ENCODE measurements at places on chromosomes 6 and 20.

GRCh38 chr6:117958536-117958935 is 51.5 kb downstream of the SLC35F1 start:
- DNase-seq, result no peak
- no peak overlapping the region for H3K4me3 ChIP-seq
- no peak overlapping the region for H3K27ac ChIP-seq
- no peaks in the 10 kb centered on the region for H3K4me1 ChIP-seq
- no peaks in the 10 kb centered on the region for H3K36me3 ChIP-seq
- H3K27me3 ChIP-seq, result peaks cover 14% of the 10 kb centered on the region

DNA sequence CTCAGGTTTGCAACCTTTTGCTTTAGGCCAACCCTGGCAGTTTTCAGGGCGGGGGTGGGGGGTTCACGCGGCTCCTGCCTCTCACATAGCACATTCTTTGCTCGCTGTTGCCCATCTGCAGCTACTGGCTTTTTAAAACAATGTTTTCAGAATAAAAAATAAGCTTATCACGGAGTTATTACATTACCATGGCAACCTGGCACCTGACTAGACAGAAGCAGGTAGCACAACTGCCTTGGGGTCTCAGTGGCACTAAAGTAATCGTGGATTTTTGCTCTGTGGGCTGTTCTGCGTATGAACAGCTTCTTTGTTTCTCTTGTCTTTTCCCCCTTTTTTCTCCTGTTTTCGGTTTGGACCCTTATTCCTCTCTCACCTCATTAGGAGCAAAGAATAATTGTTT is 9.1 kb upstream of the MANBAL start:
- no peak for DNase-seq
- H3K4me1 ChIP-seq, result peaks cover 6% of the 10 kb centered on the region
- H3K4me3 ChIP-seq, result no peak overlapping the region
- H3K36me3 ChIP-seq, result no peaks in the 10 kb centered on the region
- H3K27me3 ChIP-seq, result peaks cover 6% of the 10 kb centered on the region

DNA sequence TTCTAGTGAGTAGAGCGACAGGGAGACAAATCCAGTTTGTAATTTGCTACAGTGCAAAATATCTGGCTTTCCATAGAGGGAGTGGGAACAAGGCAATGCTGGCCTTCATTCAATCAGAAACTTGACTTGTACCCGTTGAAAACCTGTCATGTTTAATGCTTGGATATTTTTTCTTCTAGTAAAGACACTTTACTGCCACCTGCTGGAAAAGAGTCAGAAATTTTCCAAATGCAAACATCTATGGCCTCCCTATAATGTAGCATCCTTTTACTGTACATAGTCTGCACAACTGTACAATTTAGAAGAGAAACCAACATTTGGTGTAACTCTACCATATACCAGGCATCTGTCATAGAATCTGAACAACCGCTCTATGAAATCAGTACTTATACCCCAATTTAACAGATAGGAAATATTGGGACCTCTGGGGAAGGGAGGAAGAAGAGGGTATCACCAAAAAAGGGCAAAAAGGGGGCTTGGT is 16.7 kb upstream of the TBC1D20 start:
- no peak overlapping the region for H3K4me3 ChIP-seq
- DNase-seq, result peak; percentile 51
- no peaks in the 10 kb centered on the region for H3K27me3 ChIP-seq
- peaks cover 25% of the 10 kb centered on the region for H3K36me3 ChIP-seq
- H3K4me1 ChIP-seq, result peaks cover 7% of the 10 kb centered on the region
- no peak overlapping the region for H3K27ac ChIP-seq

DNA sequence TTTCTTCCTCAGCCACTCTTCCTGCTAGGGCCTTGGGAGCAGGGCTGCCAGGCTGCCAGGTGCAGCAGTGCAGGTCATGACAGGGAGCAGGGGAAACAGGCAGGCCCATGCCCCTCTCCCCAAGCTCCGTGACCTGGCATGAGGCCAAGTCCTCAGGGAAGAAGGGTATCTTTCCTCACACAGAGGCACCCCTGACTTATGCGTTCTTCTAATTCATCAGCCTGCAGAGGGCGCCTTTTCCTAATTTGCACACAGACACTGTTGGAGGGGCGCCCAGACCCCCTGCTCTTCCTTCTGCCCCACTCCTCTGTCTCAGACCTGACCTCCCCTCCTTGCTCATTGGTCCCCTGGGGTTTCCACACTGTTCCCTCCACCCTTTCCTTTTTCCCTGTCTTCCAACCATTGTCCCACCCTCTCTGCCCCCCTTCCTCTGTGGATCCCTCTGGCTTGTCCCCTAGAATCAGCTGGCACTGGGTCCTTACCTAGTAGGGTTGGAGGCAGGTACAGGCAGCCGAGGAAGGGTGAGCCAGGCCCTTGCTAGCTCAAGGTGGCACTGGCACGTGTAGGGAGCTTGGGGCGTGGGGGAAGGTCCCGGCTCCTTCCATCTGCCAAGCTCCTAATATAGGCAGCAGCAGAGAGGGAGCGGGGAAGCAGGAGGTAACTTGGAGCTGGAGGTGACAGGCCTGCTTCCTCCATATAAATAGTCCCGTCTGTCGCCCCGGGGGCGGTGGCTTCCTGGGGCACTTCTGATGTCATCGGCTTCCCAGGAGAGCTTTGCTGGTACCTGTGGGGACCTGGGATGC is 154.9 kb upstream of the MLN start:
- no peak for DNase-seq
- peaks cover 28% of the 10 kb centered on the region for H3K4me1 ChIP-seq
- H3K27me3 ChIP-seq, result peaks cover 83% of the 10 kb centered on the region
- peaks cover 3% of the 10 kb centered on the region for H3K36me3 ChIP-seq
- H3K27ac ChIP-seq, result no peak overlapping the region
- no peak overlapping the region for H3K4me3 ChIP-seq

- no peak overlapping the region for H3K4me3 ChIP-seq
- DNase-seq, result no peak
- no peaks in the 10 kb centered on the region for H3K36me3 ChIP-seq
Observed at GRCh38 chr20:50356962-50357782, 153.0 kb upstream of the PTPN1 start.

- no peaks in the 10 kb centered on the region for H3K27me3 ChIP-seq
- H3K27ac ChIP-seq, result peak overlapping the region; percentile 1
- peaks cover 69% of the 10 kb centered on the region for H3K36me3 ChIP-seq
- no peak for DNase-seq
- no peak overlapping the region for H3K4me3 ChIP-seq
- peaks cover 24% of the 10 kb centered on the region for H3K4me1 ChIP-seq
Observed at GRCh38 chr20:46367967-46368901, 38.2 kb downstream of the ELMO2 start.

- no peak overlapping the region for H3K4me3 ChIP-seq
- DNase-seq, result peak; percentile 0
- H3K27ac ChIP-seq, result no peak overlapping the region
- H3K36me3 ChIP-seq, result peaks cover 3% of the 10 kb centered on the region
- peaks cover 2% of the 10 kb centered on the region for H3K4me1 ChIP-seq
- no peaks in the 10 kb centered on the region for H3K27me3 ChIP-seq
Observed at GRCh38 chr20:58714923-58715351, 22.3 kb downstream of the NPEPL1 start.

DNA sequence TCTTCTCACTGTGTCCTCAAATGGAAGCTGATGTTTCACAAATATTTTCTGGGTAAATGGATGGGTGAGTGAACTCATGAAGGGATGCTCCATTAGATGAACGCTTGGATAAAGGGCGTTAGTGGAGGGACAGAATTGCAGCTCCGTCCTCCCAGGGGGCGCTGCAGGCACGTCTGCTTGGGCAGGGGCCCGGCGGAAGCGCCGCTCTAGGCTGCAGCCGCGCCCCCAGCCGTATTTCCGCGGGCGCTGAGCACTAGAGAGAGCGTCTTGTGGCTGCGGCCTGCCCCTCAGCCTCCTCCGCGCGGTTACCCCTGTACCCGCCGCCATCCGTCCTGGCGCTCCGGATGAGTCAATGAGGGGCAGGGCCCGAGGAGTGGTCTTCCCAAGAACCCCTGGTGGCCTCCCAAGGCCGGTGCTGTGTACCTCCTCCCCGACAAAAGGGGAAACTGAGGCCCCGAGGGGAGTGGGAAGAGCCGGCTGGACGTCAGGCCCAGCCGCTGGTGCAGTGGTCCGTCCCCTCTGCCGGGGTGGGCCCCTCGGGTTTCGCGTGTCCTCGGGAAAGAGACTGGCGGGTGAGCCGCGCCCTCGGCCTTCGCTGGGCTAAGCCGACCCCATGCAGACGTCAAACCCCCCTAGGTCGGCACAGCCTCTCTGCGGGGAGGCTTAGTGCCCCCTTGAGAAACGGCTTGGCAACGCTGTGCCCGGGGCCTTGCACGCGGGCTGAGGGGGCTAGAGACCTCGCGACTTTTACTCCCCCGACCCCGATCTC is 11.5 kb upstream of the SNHG17 start:
- DNase-seq, result peak; percentile 90
- peak overlapping the region; percentile 89 for H3K27ac ChIP-seq
- H3K27me3 ChIP-seq, result peaks cover 16% of the 10 kb centered on the region
- H3K4me3 ChIP-seq, result peak overlapping the region; percentile 85

DNA sequence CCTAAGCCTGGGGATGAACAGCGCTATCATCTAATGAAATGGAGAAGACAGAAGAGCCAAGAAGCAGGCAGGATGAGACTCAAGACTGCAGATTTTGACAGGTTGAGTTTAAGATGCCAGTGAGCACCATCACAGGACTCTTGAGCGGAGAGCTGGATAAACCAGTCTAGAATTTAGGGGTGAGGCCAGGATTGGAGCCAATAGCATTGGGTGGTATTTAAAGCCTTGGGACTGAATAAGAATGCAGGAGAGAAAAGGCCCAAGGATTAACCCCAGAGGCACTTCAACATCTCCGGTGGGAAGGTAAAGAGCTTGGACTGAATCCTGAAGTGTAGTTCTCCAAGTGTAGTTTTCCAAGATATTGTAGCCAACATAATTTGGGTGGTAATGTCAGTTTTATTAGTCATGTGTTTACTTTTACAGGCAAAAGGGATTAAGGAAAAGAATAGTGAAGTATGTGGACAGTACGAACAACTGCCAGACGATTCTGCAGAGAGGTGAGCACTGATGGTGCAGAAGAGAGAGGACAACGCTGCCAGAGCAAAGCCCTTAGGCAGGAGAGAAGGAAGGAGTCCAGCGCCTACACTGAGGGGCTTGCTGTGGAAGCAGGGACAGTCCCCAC is 85.2 kb downstream of the DTNBP1 start:
- no peaks in the 10 kb centered on the region for H3K27me3 ChIP-seq
- no peak overlapping the region for H3K27ac ChIP-seq
- H3K4me1 ChIP-seq, result peaks cover 22% of the 10 kb centered on the region
- peaks cover 4% of the 10 kb centered on the region for H3K36me3 ChIP-seq
- no peak for DNase-seq
- H3K4me3 ChIP-seq, result no peak overlapping the region

DNA sequence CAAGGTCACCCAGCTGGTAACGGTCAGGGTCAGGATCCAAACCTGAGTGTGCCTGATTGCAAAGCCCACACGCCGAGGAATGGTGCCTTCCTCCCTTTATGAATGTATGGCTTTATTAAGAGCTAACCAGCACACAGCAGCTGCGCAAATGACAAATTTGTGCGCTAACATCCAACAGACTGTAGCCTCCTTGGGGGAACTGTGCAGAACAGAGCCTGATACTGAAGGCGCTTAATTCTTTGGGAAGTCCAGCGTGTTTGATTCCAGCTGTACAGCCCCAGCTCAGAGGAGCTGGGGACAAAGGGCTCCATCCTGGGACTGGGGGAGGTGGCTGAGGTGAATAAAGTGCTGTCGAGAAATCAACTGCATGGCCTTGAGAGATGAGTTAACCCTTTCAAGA is 75.7 kb upstream of the JARID2 start:
- H3K27ac ChIP-seq, result no peak overlapping the region
- no peak for DNase-seq
- no peak overlapping the region for H3K4me3 ChIP-seq
- H3K4me1 ChIP-seq, result no peaks in the 10 kb centered on the region

DNA sequence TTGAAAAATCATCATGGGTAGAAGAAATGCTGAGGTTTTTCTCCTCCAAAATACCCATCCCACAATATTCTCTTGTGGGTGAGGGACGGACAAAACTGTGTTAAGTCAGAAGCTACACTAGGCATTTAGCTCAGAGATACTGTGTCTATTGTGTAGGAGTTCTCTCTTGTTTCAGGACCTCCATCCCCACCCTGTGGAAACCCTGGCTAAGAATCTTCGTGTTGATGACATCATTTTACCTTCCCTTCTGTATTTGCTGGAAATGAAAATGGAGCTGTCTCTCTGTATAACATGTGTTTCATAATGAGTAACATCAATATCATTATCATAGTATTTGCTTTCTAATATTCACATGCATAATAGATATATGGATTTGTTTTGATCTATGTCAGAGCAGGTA is 1193.0 kb upstream of the CITED2 start:
- H3K4me3 ChIP-seq, result no peak overlapping the region
- no peaks in the 10 kb centered on the region for H3K36me3 ChIP-seq
- no peak overlapping the region for H3K27ac ChIP-seq
- peaks cover 10% of the 10 kb centered on the region for H3K27me3 ChIP-seq

DNA sequence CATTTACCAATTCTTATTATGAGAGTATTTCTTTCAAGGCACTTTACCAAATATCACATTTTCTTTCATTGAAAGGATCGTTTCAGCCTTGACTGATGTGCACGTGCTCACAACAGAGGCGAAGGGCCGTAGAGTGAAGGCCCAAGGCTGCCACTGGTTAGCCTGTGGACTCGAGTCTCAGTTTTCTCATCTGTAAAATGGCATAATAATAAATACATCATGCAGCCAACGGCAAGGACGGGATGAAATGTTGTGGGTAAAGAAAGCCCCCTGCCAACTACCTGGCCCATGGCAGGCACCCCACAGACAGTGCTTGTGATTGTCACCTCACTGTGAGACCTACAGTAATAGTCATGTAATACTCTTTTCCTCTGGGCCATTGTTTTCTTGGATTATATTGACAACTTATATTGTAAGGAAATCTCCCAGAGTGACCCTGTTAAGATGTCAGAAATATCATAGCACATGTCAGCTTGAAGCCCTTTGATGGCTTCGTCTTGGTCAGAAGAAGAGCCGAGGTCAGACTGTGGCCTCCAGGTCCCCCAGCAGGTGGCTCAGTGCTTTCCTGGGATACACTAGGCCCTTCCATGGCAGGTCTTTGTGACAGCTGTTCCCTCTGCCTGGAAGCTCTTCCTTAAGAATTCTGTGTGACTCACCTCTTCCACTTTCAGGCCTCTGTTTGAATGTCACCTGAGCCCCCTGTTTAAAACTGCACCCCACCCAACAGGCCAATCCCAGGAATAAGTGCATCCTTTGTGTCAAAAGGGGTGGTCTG is 36.3 kb downstream of the FAM50B start:
- H3K4me3 ChIP-seq, result no peak overlapping the region
- H3K27me3 ChIP-seq, result peaks cover 32% of the 10 kb centered on the region
- H3K36me3 ChIP-seq, result no peaks in the 10 kb centered on the region
- no peak overlapping the region for H3K27ac ChIP-seq

GRCh38 chr20:40883097-40883496 is 145.5 kb upstream of the TOP1 start:
- H3K27ac ChIP-seq, result peak overlapping the region; percentile 80
- no peak for DNase-seq
- H3K36me3 ChIP-seq, result no peaks in the 10 kb centered on the region
- H3K4me1 ChIP-seq, result peaks cover 39% of the 10 kb centered on the region

GRCh38 chr6:3849681-3850450 is 693 bp downstream of the FAM50B start:
- peak overlapping the region; percentile 89 for H3K27ac ChIP-seq
- peaks cover 16% of the 10 kb centered on the region for H3K36me3 ChIP-seq
- H3K4me3 ChIP-seq, result peak overlapping the region; percentile 18
- no peaks in the 10 kb centered on the region for H3K27me3 ChIP-seq

GRCh38 chr6:168563656-168564055 is 122.7 kb downstream of the SMOC2 start:
- no peaks in the 10 kb centered on the region for H3K4me1 ChIP-seq
- peaks cover 17% of the 10 kb centered on the region for H3K27me3 ChIP-seq
- H3K27ac ChIP-seq, result no peak overlapping the region
- no peak for DNase-seq
